ENCODE measurements at places on chromosomes 1 and 21. TPM values are rescaled to one million over a fixed set of nuclear protein-coding genes. Genes with fewer than 3 reads are reported as not detected.

Gene FASLG
- total RNA-seq: not detected

DNA sequence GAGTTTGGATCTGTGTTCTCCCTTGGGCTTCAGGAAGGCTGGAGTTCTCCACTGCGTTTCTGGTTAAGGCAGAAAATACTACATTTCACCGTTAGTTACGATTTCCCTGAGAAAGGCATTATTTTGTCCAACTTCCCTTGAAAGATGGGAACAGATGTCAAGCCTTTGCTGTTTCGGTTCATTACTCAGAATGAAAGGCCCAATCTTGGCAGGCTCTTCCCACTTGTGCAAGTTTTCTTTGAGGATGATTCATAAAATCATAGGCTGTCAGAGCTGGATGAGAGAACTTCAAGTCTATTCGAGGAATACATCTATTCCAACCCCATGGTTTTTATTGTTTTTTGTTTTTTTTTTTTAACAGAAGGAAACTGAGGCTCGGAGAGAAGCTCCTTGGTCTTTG, 205.2 kb downstream of the GRIK3 start:
- ATAC-seq: no peak

DNA sequence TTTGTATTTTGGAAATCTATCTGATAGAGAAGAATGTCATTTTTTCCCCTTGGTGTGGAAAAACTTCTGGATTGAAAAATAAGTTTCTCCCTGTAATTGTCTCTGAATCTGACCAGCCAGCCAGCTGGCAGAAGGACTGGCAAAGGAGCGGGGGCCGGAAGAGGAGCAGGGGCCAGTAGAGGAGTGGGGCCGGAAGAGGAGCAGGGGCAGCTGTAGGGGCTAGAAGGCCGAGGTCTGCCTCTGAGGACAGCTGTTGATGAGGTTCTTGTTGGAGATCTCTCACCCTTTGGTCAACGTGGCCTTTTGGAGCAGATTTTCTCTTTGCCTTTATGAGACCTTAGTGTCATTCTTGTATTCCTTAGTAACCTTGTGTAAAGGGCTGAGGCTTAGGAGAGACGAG, 121.8 kb downstream of the GALNT2 start:
- no peak for ATAC-seq

DNA sequence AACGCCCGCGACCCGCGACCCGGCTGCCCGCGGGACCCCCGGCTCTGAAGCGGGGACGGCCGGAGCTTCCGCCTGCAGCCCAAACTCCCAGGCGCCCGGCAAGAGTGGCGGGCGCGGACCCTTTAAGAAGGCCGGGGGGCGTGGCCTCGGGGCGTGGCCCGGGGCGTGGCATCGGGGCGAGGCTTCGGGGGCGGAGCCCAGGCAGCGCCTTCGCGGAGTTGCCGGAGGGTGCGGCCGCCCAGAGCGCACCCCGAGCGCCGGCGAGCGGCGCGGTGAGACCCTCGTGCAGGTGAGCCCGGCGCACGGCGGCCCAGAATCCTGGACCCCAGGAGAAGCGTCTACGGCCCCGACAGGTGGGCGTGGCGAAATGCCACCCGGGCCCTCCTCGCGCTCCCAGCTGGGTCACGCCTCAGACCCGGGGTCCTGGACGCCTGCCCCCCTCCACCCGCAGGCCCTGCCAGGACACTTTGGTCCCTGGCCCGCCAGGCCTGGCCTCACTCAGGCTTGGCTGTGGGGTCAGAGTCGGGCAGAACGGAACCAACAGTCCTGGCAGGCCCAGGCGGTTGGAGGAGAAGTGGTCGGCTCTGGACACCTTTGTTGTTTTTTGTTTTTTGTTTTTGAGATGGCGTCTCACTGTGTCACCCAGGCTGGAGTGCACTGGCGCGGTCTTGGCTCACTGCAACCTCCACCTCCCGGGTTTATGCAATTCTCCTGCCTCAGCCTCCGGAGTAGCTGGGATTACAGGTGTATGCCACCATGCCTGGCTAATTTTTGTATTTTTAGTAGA, 14.4 kb downstream of the RNF223 start:
- ATAC-seq: peak; percentile 73

DNA sequence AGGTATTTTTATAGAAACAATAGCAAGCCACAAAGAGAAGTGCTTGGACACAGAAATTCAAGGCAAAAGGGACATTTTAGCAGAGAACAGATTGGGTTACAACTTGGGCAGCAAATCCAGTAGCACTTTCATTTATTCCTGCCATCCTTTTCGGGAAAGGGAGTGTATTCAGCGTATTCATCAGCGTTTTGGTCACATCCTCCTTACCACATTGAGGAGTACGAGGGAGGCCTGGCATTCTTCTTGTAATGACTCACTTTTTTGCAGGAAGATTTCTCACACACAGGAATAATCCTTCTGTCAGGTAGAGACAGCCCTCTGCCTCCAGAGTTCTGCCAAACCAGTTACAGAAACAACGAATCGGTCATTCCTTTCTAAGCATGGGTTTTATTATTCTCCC, 18.1 kb upstream of the FAM78B start:
- ATAC-seq: peak; percentile 91

Gene MAP7D1
- 93.1 TPM for total RNA-seq

DNA sequence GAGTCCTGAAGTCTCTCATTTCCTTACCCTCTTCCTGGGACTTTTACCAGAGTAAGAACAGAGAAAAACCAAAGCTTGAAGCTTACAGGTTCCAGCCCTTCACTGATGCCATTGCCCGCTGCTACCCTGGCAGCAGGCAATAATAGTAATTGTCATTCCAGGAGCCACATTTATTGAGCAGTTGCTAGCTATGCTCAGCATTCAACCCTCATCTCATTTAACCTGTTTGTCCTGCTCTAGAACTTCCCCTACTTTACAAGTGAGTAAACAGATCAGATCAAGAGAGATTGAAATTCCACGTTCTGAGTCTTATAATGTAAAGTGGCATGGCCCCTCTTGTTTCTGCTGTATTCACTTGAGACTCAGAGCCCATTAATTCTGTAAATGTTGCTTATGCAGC, 80.4 kb downstream of the ATP1A1 start:
- peak; percentile 62 for ATAC-seq

Gene TMPRSS3
- total RNA-seq: 0.32 TPM

DNA sequence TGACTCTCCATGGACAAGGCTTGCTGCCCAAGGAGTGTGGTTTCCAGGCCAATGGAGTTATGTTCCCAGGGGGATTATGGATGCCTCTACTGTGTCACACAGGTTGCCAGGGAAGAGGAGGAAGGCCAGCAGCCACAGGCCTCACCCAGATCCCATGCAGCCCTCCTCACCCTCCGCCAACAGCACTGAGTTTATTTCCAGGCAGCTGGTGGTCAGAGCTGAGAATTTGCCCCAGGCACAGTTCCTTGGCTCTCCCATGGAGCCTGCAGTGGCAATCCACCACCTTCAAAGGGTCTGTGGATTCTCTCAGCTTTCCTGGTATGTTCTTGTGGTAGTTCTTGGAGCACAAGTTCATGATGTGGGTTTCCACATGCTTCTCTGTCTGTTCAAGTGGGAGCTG, 79.2 kb downstream of the NTNG1 start:
- ATAC-seq: no peak

- no peak for ATAC-seq
These were observed 1.4 kb upstream of the CA14 start for GRCh38 chr1:150256198-150256553.

DNA sequence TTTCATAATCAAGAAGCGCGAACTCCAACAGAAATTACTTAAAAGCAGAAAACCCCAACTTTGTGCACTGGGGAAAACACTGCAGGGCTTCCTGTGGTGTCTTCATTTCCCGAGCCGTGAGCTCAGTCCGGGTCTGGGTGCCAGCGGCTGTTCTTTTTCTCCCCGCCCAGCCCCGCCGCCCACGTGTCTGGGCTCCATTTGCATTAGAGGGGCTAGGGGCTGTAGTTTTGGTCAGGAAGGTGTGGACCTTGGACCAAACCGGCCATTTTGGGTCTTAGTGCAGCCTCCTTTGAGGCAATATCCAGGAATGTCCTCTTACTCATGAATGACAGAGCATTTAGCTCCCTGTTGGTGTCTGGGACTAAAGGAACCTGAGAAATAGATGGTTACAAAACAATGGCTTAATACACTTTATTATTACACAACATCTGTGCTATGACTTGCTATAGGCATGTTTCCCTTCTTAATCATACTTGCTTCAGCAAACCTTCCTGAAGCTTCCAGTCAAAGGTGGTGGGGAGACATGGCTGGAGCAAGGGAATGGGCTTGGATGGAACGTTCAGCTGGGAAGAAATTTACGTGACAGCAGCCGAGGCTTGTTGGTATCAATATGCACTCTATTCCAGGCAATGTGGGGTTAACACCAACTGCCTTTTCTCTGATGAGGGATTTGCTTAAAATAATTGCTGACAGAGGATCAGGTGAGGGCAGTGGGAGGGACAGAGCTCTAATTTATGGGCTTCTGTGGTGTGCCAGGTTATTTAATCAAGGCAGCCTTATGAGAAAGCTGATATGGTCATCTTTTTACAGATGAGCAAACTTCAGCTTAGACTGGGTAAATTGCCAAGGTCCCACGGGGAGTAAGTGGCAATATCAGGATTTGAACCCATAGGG, 1.1 kb downstream of the AGTRAP start:
- peak; percentile 71 for ATAC-seq

DNA sequence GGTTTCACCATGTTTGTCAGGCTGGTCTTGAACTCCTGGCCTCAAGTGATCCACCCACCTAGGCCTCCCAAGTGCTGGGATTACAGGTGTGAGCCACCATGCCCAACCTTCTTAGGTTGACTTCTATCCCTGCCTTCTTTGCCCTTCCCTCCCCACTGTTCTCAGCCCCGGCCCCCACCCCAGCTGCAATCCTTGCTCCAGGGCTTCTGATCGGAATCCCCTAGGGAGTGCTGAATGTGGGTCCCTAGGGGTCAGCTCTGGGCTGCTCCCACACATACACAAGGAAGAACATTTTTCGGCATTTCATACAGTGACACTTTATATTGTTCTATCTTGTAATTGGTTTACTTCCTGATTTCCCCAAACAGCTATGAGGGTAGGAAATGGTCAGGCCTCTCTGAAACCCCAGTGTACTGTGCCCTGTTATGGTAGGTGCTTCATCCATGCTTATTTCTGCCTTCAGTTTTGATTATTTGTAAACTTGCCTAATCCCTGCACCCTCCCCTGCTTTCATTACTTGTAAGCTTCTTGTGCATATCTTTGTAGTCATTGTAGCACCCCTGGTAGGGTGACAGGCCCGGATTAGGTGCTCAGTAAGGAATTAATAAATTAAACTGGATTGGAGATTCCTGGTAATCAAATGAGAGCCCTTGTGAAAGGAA, 5.8 kb upstream of the SRP9 start:
- ATAC-seq: no peak

GRCh38 chr21:32483293-32483595, 70.7 kb downstream of the EVA1C start:
- ATAC-seq: peak; percentile 80

DNA sequence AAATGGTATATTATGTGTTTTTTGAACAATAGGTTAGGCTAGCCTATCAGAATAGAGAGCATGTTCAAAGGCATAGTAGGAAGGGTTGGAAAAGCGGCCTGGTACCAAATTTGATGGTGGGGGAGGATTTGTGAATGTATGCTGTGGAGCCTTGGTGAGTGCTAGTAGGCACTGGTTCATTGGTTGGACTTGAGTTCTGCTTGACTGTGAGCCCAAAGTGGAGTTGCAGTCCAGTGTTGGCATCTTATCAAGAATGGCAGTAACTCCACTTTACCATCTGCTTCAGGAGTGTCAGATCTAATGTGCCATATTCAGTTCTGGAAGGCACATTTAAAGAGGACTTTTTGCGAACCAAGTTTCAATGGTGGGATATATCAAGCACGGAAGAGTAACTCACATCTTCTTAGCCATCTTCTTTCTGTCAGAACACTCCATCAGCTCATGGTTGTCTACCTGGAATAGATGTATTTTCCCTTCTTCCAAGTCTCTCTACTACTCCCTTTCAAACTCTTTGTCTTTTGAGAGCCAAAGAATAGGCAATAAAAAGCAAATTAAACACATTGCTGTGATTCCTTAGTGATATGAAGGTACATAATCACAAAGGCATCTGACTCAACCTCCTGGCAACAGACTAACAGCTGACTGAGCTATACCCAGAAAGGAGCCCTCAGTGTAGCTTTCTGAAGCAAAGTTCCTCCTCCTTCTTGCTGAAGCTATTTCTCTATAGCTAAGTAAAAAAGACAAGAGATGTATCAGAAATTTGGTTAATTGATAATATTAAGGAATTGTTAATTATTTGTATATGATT, 21.7 kb downstream of the LRRC8B start:
- ATAC-seq: peak; percentile 62

Gene DISP1
- 1.4 TPM for total RNA-seq

GRCh38 chr1:220045356-220046051, 801 bp downstream of the EPRS1 start:
- ATAC-seq: peak; percentile 48
